G401 (cell line): ENCODE measurements at places on chromosomes 5 and 9. TPM values are rescaled to one million over a fixed set of nuclear protein-coding genes. Genes with fewer than 3 reads are reported as not detected.

CDKN2B gene
- 0.61 and 2.6 TPM in 2 replicates for total RNA-seq

GFRA3 gene
- total RNA-seq = not detected in 2 replicates

DNA sequence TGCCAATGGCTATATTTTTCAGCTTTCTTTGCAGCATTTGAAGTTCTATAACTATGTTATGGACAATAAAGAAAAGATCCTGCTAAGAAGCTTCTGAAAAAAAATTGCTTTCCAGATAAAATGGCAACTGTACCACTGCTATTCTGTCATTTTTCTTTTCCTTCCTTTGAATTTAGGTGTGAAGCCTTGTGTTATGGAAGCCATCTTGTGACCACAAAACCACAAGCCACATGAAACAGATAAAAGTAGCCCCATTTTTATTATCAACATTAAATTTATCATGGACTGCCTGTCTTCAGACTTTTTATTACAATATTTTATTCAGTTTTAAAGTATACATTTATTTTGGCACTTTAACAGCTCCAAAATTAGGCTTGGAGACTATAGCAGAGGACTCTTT, 289.9 kb upstream of the ACTBL2 start:
- no peak for DNase-seq

DNA sequence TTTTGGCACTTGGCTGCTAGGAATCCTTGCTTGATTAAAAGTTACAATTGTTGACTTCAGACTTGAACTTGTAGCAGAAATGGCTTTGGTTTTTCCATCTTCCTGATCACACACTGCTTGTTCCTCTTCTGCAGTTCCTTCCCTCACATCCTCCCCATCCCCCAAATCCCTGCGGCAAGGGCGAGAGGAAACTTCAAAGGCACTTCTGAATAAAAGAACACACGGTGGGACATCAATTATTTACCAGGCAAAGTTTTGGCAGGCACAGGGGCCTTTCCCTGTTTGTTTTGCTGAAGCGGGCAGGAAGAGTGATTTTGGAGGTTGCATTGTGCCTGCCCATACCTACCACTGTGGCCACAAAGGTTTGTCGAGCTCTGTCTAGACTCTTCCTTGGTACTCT, 260.9 kb downstream of the KIF4B start:
- no peak for DNase-seq

ZNF474 gene
- total RNA-seq = 0.71 TPM in 1 of 2 replicates, not detected in the other

DNA sequence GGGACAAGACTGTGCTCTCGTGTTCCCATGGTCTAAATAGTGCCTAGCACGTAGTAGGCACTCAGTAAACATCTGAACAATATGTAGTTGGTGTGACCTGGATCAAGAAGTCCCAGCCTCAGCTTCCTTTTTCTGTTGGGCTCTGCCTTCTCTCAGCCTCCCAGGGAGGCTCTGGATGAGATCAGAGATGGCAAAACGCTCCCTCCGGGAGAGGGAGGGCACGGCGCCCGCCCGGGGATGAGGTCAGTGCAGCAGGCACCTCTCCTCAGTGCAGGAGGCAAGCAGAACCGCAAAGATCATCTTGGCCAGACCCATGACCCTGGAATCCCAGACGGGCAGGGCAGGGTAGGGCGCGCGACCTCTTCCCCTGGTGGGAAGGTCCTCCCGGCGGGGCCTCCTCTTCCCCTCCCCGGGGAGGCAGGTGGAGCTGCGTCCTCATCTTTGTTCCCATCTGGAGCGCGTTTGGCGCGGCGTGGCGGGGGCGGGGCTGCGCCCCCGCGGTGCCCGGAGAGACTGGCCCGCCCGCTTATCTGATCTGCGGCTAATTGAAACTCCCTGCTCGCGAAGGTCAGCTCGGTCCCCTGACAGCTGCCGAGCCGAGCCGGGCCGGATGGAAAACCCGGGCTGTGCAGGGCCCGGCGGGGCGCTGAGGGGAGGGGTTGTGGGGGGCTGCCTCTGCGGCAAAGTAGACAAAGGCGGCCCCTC, 60.9 kb downstream of the CXXC5 start:
- DNase-seq = peak; percentile 71

GRCh38 chr9:7823651-7824050, 24.1 kb upstream of the DMAC1 start:
- DNase-seq = no peak

DNA sequence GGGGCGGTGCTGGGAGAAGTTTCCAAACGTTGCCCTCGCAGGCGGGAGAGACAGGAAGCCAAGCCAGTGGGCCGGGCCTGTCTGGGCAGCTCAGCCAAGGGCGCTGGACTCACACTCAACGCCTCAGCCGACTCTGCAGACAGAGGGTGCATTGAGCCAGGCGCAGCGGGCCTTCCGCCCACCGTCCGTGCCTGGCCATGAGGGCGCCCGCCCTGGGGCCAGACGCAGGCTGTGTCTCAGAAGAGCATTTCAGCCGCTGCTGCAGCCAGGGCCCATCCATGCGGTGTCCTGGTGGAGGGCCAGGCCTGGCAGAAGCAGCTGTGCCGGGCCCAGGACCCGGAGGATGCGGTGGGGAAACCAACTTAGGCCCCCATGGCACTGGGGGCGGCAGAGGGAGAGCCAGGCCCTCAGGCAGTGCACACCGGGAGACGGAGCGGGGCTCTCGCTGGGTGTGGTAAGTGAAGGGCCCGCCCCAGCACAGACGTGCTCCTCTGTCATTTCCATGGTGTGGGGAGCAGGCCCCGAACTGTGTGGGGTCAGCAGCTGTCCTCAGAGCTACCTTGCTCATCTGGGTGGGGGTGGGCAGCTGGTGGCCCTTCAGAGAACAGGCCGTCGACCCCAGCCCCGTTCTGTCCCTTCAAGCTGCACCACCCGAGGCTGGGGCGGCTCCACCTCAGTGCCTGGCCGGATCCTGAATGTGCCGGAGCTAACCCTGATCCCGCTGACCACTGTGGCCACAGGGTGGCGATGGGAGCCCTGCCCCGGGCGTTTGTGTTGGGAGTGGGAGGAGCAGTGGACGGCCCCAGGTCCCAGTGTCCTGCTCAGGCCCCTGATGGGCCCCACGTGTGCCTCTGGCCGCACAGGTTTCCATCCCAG, 18.0 kb downstream of the DNLZ start:
- peak; percentile 69 for DNase-seq

GRCh38 chr9:89983411-89983810, 378.6 kb downstream of the GADD45G start:
- no peak for DNase-seq

PRSS3 gene
- not detected in 2 replicates for total RNA-seq

SPINK6 gene
- not detected in 2 replicates for total RNA-seq

GRCh38 chr5:25539536-25539935, 894.8 kb upstream of the CDH10 start:
- no peak for DNase-seq

GRCh38 chr5:138515556-138516245, 27.3 kb downstream of the ETF1 start:
- DNase-seq = no peak

DMGDH gene
- total RNA-seq = not detected in 2 replicates

GRCh38 chr9:112755675-112756074, 5.1 kb downstream of the SNX30 start:
- DNase-seq = peak; percentile 97

- DNase-seq = no peak
These were observed 277.5 kb upstream of the MVB12B start for GRCh38 chr9:126049088-126049487.

- no peak for DNase-seq
These were observed 31.5 kb downstream of the OLFML2A start for GRCh38 chr9:124808246-124808956.

DNA sequence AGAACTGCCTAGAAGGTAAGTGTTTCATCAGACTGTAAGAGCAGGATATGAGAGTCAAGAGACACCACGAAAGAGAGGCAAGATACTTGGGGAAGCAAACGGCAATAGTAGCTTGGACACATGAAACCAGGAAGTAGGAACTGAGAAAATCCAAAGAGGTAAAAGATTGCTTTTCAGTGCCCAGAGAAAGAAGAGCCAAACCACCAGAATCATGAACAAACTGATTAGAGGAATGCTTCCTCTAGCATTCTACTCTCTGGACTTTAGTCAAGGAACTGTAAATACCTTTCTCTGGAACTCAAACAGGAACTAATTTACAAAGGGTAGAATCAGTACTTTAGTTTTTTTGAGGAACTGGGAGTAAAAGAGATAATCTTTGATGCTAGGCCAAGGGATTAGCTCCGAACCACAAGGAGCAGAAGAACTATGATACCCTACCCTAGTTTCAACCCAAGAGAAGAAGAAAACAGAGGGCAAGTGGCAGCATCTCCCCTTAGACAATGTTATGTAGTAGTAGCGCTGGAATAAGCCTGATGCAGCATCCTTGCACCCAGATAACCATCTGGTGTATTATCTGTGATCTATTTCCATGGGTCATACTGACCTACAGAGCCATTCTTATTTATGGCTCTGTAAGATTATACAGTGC, 41.3 kb downstream of the EFCAB9 start:
- DNase-seq = no peak

DNA sequence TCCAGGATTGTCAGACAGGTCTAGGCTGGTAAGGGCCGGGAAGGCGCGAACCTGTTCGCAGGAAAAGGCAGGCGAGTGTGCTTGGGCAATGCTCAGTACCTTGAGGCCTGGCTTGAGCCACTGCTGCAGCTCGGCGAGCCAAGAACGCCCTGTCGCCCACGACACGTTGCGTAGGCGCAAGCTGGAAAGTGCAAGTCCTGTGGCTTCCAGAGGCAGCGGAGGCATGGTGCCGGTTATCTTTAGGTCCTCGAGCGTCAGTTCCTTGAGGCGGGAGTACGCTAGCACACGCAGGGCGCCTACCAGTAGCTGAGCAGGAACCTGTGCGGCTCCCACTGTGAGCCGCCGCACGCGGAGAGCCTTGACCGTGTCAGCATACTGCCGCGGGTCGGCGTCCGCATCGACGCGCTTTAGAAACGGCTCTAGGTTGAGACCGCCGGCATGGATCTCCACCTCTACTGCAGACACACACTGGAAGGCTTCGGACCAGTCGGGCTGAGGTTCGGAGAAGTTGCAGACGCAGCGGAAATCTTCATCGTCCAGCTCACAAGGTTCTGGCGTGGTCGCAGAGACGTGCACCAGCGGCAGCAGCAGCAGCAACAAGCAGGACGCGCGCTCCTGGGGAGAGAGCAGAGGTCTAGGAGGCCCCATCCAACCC, 482 bp downstream of the CD14 start:
- peak; percentile 85 for DNase-seq

PITX1 gene
- total RNA-seq = 60.2 and 66.1 TPM in 2 replicates

DNA sequence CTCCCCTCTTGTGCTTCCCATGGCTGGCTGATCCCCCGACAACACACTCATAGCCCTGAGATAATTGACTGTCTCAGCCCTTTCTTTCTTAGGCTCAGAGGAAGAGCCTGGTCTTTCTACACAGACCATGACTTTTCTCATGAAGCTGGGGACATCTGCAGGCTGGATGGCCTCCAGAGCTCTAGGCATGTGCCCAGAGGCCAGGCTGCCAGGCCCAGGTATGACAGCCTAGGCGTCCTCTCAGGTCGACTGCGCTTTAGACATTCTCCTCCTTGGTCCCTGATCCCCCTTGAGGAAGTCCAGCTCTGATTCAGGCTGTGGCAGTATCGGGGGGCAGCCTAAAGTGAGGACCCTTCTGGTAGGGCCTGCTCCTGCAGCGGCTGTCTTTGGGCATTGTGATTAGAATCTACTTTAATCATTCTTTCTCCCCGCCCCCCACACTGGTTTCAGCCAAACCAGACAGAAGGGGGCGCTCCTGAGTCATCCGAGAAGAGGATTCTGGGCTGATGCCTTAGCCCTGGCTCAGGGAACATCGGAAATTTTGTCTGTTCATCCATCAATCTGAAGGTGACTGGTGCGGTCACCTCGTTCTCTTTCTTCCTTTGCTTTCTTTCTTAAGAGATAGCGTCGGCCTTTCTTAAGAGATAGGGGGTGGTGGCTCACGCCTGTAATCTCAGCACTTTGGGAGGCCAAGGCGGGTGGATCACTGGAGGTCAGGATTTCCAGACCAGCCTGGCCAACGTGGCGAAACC, 66.5 kb upstream of the HSPA9 start:
- DNase-seq = peak; percentile 40

DNA sequence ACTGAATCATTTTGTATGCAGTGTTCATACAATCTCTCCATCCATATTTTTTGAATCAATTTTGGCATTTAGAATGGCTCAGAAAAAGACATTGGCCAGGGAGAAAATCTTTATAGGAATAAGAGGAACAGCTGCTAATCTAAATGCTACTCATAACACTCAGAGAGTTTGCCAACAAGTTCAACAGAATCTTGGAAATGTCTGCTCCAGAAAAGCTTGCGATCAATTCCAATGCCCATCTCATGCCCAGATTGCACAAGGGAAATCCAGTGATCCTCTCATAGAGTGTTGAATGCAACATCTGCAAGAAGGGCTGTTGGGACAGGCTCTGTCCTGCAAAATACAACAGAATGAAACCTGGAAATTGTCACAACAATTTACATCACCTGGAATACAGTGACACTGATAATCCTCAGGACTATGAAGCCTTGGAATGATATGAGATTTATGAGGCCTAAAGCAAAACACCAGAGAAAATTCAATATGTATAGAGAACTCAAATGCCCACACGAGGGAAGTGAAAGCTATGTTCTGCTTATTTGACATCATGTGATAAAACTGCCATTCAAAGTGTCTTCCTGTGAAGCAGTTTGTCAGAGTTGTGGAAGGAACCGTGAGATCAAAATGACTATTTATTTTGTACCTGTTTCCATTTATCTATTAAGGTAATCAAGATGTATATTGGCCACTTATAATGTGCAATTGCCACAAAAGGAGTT, 190.1 kb downstream of the PARP8 start:
- DNase-seq = no peak

C1QTNF2 gene
- not detected in 2 replicates for total RNA-seq

GDF9 gene
- total RNA-seq = 0.12 and 1.3 TPM in 2 replicates

- no peak for DNase-seq
These were observed 142.7 kb downstream of the PIP5K1B start for GRCh38 chr9:68847765-68848164.

DNA sequence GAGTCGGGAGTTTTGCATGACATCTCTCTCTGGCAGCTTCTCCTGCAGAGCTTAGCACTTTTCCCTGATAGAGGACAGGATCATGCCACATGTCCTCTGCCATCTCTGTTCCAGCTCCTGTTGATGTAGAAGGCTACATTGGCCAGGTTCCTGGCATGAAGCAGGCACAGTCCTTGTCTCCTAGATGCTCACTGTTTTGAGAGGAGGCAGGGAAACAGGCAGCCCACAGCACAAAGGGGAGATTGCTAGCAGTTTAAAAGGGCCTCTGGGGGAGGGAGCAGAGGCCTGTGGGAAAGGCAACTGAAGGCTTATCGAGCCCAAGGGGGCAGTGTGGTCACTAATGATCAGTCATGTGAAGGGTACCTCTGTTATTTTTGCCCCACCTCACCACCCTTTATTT, 10.7 kb downstream of the ARHGAP26 start:
- peak; percentile 94 for DNase-seq

GRCh38 chr5:25754895-25755294, 1110.1 kb upstream of the CDH10 start:
- DNase-seq = no peak

- no peak for DNase-seq
These were observed 37.3 kb downstream of the SARDH start for GRCh38 chr9:133700819-133701320.

- no peak for DNase-seq
These were observed 301.9 kb downstream of the RASEF start for GRCh38 chr9:82761027-82761426.

ARAP3 gene
- total RNA-seq = not detected in 2 replicates

GRCh38 chr5:74232276-74232675, 408.3 kb downstream of the ENC1 start:
- no peak for DNase-seq

GRCh38 chr5:30605693-30606268, 587.7 kb upstream of the CDH6 start:
- DNase-seq = no peak

TAF11L14 gene
- not detected in 2 replicates for total RNA-seq

GRCh38 chr9:764105-764524, 77.4 kb upstream of the DMRT1 start:
- DNase-seq = peak; percentile 87
